ENCODE measurements at places on chromosomes 16 and 17.

- DNase-seq, result no peak
Measured at GRCh38 chr16:77111056-77111565, 79.9 kb upstream of the MON1B start.

- DNase-seq, result peak; percentile 99
Measured at GRCh38 chr16:89860747-89861304, 12.6 kb upstream of the TCF25 start.

DNA sequence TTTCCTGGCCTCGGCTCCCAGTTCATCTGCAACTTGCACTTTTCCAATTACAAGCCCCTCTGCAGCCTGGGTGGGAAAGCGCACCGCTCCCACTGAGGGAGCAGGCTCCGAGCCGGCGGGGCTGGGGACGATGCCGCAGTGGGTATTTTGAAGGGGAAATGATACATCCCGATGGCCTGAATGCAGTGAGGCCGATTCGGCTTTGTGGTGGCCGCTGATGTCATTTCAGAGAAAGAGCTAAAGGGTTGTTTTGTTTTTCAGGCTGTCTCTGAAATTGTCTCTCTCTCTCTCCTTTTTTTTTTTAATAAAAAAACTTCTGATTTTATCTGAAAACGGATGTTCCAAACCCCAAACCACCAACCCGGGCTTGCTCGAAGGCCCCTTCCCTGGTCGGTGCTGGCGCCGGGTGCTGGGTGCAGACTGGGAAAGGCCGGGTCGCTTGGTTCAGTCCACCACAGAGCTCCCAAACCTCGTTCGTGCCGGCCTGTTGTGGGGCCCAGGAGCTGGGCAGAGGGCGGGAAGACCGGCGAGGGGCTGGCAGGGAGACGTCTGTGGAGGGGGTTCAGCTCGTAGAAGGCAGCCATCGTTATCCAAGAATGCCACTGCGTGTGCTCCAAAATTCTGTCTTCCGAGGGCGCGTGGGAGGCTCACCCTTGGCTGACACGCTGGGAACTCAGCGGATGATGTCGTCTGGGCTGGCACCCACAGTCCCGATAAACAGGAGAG is 102.8 kb downstream of the FOXL1 start:
- DNase-seq, result peak; percentile 87

GRCh38 chr17:58388302-58389190 is 28.8 kb downstream of the RNF43 start:
- no peak for DNase-seq

GRCh38 chr17:75755990-75756389 is 9.0 kb downstream of the GALK1 start:
- DNase-seq, result peak; percentile 78

DNA sequence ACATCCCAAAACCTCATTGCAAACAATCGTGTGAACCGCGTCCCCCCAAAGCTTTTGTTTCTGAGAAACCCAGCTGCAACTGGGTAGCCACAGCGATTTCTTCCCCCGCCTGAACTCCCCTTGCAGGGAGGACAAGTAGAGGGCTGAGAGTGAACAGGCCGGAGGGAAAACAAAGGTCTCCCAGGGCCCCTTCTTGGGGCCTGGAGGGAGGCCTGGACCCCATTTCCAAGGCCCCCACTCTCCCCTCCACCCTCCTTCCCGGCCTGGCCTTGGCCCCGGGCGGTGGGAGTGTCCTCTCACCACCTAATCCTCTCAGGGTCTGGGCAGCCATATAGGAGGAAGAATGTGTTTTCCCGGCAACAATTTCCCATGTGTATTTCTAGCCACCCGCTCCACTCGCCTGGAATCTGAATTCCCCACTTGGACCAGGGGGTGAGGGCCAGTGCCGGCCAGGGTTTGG is 2.6 kb downstream of the GLIS2 start:
- DNase-seq, result peak; percentile 94

GRCh38 chr17:71284032-71284755 is 836.6 kb upstream of the SOX9 start:
- DNase-seq, result no peak

GRCh38 chr16:4307215-4308037 is 8.4 kb upstream of the GLIS2 start:
- DNase-seq, result peak; percentile 100

DNA sequence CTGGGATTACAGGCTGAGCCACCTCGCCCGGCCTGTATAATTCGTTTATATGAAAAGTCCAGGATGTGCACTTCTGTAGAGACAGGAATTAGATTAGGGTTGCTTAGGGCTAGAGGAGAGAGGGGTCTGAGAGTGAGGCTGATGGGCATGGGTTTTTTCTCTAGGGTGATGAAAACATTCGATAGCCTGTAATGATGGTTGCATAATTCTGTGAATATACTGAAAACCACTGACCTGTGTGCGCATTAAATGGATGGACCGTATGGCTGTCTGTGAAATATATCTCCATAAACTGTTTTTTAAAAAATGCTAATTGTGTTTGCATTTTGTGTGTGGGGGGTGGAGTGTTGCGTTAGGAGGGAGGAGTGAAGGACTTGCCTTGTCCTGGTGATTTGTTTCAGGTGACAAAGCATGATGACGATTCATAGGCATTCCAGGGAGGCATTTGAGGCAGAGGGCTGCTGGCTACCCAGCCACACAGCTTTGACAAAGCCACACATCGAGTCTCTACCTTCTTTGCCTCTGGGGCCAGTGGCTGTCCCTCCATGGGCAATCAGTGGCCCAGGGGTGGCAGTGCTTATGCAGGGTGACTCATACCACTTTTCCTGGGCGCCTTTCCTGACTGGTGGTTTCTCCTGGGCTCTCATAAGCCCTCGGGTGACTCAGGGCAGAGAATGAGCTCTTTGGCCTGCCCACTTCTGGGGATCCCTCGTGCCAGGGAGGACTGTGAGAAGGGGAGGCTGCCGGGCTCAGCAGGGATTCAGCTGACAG is 148.5 kb upstream of the WSCD1 start:
- DNase-seq, result no peak

- DNase-seq, result peak; percentile 69
Measured at GRCh38 chr16:15803618-15804017, 53.2 kb downstream of the MYH11 start.

DNA sequence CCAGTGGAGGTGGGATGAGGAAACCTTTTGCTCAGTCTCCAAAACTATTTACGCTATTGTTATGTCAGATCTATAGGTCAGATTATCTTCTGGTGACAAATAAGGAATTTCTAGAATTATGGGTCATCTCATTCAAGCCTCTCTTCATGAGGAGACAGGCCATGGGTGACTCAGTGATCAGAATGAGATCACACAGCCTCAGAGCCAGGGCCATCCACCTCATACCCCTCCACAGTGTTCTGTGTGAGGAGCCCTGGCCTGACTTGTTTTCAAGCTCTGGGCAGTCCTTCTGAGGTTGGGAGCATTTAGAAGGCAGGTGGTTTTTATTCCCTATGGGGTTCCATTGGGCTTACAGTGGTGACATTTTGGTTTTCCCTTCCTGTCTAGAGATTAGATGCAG is 26.5 kb downstream of the YPEL2 start:
- peak; percentile 94 for DNase-seq

DNA sequence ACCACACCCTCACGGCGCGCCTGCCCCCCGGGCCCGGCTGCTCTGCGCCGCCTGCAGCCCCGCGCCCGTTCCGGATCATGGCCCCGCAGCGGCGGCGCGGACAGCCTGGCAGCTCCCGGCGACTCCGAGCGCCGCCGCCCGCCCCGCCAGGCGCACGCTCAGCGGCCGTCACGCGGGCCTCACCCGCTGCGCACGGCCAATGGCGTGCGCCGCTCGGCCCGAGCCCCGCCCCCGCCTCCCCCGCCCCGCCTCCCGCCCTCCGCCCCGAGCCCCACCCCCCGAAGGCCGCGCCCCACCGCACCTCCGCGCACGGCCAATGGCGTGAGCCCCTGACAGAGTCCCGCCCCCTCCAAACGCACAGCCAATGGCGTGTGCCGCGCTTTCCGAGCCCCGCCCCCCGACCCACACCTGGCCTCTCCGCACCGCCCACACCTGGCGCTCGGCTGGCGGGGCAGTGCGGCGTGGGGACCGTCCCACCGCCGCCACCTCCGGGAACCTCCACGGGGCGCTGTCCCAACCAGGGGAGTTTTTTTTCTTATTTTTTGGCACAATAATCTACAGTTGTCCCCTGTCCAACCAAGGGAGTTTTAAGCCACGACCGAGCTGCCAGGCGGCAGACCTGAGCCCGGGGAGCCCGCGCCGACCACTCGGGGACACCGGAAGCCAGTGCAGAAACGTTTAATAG is at the start of gene PCYT2:
TSS of gene PCYT2 (minus strand) at position 123 of the 685 bp plus-strand sequence. CDS start at position 79, 44 bp downstream.
- peak; percentile 100 for DNase-seq

DNA sequence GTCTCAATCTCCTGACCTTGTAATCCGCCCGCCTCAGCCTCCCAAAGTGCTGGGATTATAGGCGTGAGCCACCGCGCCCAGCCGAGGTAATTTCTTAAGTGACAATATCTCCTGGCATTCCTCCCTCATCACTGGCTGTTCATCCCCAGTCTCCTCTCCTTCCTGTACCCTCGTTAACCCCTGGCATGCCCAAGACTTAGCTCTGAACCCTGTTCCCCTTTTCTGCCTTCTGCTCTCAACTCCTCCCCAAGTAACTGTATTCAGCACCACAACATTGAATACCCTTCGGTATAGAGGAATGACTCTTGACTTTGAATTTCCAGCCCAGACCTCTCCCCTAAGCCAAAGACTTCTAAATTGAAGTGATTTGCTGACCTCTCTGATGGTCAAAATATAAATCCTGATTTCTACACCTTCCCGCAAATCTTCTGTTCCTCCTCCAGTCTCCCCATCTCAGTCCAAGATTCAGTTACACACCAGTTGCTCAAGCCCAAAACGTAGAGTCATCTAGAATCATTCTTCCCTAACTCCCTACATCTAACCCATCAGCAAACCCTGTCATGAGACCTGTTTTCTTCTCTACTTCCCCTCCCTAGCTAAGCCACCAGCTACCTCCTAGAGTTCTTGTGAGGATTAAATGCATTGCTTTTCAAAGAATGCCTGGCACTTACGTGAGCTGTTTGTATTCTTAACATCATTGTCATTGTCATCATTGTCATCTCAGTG is 14.8 kb downstream of the PMP22 start:
- DNase-seq, result no peak
